Immature natural killer cell (primary cell): ENCODE measurements at places on chromosomes 6 and 20.

GRCh38 chr6:108423982-108424705 is 129.3 kb downstream of the AFG1L start:
- H3K27ac ChIP-seq: no peak overlapping the region
- DNase-seq: no peak
- no peaks in the 10 kb centered on the region for H3K36me3 ChIP-seq
- no peaks in the 10 kb centered on the region for H3K27me3 ChIP-seq
- no peaks in the 10 kb centered on the region for H3K4me1 ChIP-seq

DNA sequence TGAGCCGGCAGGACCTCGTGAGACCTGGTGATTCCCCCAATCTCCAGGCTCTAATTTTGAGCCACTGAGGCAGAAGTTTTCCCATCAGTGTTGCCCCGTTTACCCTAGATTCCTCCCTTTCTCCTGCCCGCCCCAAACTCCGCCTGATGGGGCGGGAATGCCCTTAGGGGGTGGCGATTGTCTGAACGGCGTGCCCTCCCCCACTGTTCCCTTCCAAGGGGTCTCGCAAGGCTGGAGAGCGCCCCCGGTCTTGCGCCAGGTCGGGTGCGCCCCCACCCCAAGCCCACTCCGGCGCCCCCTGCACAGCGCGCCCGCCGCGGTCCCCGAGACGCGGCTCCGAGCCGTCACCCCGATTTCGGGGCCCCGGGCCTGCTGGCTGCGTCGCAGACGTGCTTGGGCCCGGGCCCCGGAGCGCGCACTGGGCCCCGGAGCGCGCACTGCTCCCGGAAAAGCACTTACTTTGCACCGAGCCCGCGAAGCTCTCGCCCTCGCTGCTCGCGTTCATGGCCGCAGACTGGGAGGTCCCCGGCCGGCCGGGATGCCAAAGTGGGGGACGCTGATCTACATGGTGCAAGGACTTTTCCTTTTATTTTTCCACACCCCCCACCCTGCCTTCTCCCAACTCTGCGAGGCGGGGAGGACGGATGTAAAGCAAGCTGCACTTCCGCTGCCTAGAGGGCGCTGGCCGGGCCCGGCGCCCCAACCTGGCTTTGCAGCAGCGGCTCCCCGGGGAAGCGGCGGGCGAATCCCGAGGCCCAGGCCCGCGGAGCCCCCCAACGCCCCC is at the start of gene ZFP64:
Gene ZFP64, minus strand, starts transcription at position 648 of the 784 bp plus-strand sequence. Its CDS starts 143 bp downstream, at position 505.
- H3K36me3 ChIP-seq: peaks cover under 1% of the 10 kb centered on the region
- peak within 1 kb of the TSS; percentile 97 for H3K4me3 ChIP-seq

DNA sequence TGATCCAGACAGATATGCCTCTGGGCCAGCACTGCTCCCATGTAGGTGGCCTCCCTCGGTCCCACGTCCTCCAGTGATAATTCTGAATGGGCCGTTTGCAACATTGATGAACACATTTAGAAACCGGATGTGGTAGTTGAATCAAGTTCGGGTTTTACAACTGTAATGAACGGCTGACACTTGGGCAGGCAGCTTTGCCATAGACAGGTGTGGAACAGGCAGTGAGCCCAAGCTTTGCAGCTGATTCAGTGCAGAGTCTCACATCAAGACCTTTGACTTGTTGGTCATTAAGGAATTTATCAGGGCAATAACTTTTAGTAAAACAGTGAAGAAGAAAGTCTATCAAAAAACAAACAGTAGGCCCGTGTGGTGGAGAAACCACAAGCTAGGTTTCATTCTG is 466.6 kb upstream of the AGPAT4 start:
- no peaks in the 10 kb centered on the region for H3K36me3 ChIP-seq
- no peak overlapping the region for H3K4me3 ChIP-seq
- H3K27ac ChIP-seq: no peak overlapping the region
- no peak for DNase-seq
- H3K4me1 ChIP-seq: no peaks in the 10 kb centered on the region

DNA sequence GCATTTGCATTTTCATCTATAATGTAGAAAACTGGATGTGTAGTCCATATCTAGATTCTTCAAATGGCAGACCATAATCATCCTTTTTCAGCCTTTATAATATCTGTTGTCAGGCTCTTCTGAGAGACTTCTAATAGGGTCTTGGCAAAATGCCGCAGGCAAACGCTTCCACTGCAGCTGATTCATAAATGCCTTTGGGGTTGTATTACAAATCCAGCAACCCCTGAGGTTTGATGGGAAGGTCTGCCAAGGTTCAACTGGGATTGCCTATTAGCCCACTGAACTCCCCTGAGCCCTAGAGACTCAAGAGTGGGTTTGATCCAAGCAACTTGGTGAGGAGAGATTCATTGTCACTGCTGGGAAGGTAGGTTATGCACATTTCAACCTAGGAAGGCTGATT is 365.2 kb upstream of the POU3F2 start:
- no peaks in the 10 kb centered on the region for H3K4me1 ChIP-seq
- H3K27me3 ChIP-seq: peaks cover 2% of the 10 kb centered on the region
- no peak overlapping the region for H3K27ac ChIP-seq
- no peak overlapping the region for H3K4me3 ChIP-seq
- H3K36me3 ChIP-seq: no peaks in the 10 kb centered on the region

DNA sequence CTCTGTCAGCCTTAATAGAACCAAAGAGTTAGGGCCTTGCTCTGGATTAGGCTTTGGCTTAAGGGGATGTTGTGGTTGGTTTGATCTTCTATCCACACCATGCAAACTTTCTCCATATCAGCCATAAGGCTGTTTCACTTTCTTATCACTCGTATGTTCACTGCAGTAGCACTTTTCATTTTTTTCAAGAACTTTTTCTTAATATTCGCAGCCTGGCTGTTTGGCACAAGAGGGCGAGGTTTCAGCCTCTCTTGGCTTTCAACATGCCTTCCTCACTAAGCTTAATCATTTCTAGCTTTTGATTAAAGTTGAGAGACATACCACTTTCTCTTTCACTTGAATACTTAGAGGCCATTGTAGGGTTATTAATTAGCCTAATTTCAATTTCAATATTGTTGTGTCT is 193.1 kb downstream of the NRN1 start:
- H3K27me3 ChIP-seq: peaks cover 7% of the 10 kb centered on the region
- no peak for DNase-seq
- H3K4me1 ChIP-seq: peaks cover 30% of the 10 kb centered on the region
- peak overlapping the region; percentile 11 for H3K4me3 ChIP-seq
- peak overlapping the region; percentile 73 for H3K27ac ChIP-seq
- H3K36me3 ChIP-seq: no peaks in the 10 kb centered on the region

DNA sequence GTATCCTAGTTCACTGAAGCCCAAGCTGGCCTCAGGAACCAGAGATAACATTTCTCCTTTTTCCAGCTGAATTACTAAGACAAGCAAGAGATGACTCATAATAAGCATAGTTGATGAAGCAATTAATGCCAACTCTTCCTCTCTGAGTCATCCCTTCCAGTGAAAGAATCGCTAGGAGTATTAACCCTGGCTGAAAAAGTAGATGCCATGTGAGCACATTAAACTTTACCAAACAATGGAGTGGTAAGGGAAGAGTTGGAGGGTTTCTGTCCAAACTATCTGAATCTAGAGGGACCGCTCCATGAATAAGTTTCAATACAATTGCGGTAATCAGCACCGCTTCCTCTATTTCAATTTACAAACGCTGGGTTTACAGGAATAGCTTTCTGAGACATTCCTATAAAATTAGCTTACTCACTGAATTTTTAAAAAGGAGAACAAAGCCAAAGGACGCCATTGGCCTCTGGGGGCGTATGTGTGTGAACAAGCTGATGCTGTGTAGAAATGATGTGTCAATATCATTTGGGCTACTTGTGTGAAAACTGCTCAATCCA is 48.3 kb downstream of the ATXN1 start:
- H3K27me3 ChIP-seq: peaks cover 3% of the 10 kb centered on the region
- no peaks in the 10 kb centered on the region for H3K36me3 ChIP-seq
- peaks cover 34% of the 10 kb centered on the region for H3K4me1 ChIP-seq
- H3K27ac ChIP-seq: peak overlapping the region; percentile 69

DNA sequence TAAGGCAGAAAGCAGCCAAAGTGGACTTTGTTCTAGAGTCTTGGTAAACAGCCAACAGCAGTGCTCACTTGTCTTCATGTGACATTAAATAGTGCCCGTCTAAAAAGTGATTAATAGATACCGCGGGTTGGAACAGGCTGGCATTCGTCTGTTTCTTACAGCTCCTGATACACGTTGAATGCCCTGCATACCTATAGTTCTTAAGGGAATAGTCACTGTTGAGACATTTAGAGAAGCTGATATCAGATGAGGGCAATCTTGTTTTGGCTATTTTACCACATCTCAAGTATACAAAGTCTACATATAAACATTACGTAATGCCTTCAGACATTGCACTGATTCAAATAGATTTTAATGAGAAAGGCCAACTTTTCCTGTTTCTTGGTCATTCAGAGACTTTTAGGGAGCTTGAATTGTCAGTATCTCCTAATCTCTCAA is 374.9 kb upstream of the FLRT3 start:
- no peak overlapping the region for H3K27ac ChIP-seq
- no peaks in the 10 kb centered on the region for H3K27me3 ChIP-seq
- no peak for DNase-seq
- no peaks in the 10 kb centered on the region for H3K36me3 ChIP-seq
- no peak overlapping the region for H3K4me3 ChIP-seq

DNA sequence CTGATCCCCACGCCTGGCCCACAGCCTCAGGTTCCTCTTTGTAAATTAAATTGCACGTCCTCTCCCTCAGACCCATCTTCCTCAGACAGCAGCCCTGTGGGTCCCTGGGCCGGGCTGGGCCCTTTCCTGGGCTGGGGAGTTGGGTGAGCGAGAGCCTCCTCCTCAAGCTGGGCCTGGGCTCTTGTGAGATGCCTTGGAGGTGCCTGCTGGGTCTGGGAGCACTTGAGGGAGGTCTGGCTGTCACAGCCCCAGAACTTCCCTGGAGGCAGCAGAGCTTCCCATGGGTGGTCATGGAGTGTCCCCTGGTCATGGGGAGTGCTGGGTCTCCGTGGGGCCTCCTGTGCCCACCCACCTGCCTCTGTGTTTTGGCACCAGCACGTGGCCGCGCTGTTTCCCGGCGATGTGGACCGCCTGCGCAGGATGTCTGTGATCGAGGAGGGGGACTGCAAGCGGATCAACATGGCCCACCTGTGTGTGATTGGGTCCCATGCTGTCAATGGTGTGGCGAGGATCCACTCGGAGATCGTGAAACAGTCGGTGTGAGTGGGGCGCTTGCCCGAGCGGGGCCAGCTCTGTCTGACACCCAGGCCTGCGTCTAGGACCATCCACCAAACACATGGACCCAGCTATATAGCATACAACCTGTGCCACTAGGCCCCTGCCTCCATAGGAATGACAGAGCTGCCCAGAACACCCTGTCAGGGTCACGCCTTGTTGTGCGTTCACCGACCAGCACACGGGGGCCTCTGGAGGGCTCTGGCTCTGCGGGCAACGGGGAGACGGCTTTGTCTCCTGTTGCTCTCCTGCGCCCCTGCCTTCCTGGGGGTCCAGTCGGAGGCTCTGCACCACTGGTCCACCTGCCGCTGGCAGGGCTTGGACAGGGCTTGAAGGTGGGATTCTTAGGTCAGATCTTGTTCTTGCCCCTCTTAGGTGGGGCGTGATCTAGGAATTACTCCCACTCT is 33.0 kb downstream of the PYGB start:
- no peaks in the 10 kb centered on the region for H3K27me3 ChIP-seq
- H3K36me3 ChIP-seq: peaks cover 8% of the 10 kb centered on the region
- no peak overlapping the region for H3K27ac ChIP-seq
- no peaks in the 10 kb centered on the region for H3K4me1 ChIP-seq

DNA sequence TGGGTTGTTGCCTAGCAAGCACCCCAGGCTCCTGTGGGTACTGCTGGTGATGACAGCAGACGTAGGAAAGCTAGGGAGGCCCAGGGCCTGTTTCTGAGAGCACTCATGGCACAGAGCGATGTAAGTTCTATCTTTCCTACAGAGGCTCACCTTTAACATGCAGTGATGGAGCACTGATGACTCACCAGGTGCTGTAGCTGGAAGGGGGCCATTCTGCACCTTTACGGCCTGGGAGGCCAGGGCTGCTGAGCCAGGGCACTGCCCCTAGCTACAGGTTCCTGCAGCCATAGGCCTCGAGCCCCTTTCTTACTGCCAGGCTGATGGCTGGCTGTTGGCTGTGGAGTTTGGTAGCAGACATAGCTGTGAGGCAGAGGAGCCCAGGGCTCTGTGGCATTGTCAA is 31.1 kb upstream of the GPR6 start:
- H3K4me3 ChIP-seq: no peak overlapping the region
- no peak overlapping the region for H3K27ac ChIP-seq
- DNase-seq: no peak
- H3K27me3 ChIP-seq: peaks cover 13% of the 10 kb centered on the region

DNA sequence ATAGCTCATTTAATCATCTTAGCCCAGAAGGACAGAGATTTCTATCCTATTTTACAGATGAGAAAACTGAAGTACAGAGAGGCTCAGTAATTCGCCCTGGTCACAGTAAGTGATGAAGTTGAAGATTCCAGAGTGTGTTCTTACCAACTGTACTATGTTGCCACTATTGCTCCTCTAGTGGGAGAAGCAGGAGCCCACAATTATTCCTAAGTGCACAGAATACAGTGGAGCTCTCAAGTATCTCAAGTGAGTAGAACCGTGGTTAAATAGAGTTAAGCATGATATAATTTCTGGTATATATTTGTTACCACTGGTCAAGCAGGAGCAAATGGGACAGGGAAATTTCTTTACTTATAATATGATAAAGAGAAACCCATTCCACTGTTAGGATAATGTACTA is 22.1 kb downstream of the REPS1 start:
- DNase-seq: no peak
- H3K4me3 ChIP-seq: no peak overlapping the region
- no peaks in the 10 kb centered on the region for H3K27me3 ChIP-seq

- H3K4me3 ChIP-seq: no peak overlapping the region
- no peaks in the 10 kb centered on the region for H3K27me3 ChIP-seq
- H3K36me3 ChIP-seq: no peaks in the 10 kb centered on the region
- DNase-seq: no peak
- no peaks in the 10 kb centered on the region for H3K4me1 ChIP-seq
Observed at GRCh38 chr20:5667705-5668528, 82.3 kb upstream of the SHLD1 start.

GRCh38 chr20:32332614-32333013 is 25.5 kb upstream of the ASXL1 start:
- DNase-seq: no peak
- no peaks in the 10 kb centered on the region for H3K27me3 ChIP-seq
- H3K36me3 ChIP-seq: peaks cover 18% of the 10 kb centered on the region
- no peak overlapping the region for H3K27ac ChIP-seq

DNA sequence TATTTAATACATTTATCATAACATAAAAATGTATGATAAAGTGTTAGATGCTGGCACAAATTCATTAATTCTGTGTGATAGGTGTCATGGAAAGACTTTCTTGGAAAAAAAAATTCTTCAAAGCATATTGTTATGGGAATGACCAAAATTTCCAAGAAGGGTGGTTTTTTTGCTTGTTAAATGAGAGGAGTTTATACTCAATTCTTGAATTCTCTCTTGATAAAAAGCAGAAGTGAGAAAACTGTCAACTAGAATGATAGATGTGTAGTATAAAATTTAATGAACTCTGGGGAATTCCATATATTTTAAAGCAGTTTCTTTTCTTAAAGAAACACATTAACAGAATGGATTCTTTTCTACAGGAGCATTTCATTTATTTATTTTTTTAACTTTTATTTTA is 62.0 kb upstream of the SNAP91 start:
- H3K27ac ChIP-seq: no peak overlapping the region
- H3K4me3 ChIP-seq: no peak overlapping the region
